Retinal pigment epithelial cell (primary cell): ENCODE measurements at places on chromosomes 4 and X.

- no peak for DNase-seq
Observed at GRCh38 chr4:1871471-1872021, 353 bp downstream of the NSD2 start.

DNA sequence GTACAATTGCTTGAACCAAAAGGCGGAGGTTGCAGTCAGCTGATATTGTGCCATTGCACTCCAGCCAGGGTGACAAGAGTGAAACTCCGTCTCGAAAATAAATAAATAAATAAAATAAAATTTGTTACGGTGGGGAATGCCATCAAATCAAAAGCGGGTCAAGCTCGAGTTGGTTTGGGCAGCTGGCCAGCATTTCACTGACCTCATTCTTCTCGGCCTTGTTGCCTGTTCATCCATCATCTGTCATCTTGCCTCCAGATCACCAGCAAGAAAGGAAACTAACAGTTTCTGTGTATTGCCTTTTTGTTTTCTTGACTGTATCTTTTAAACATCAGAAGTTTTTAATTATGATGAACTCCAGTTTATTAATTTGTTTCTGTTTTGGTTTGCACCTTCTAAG lies 31.5 kb upstream of the KLHL2 start:
- no peak for DNase-seq

- DNase-seq, result peak; percentile 21
Observed at GRCh38 chr4:157978680-157979361, 194.0 kb downstream of the GASK1B start.

DNA sequence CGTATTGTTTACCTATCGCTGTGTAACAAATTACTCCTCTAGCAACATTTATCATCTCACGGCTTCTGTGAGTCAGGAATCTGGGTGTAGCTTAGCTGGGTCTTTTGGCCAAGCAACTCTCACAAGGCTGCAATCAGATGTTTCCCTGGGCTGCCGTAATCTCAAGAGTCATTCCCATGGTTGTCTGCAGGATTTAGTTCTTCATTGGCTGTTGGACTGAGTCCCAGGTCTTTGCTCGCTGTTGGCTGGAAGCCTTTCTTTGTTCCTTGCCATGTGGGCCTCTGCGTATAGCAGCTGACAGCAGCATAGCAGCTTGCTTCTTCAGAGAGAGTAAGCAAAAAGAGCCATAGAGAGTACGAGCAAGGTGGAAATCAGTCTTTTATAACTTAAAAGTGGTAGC lies 16.8 kb downstream of the POLR2B start:
- DNase-seq, result peak; percentile 96

DNA sequence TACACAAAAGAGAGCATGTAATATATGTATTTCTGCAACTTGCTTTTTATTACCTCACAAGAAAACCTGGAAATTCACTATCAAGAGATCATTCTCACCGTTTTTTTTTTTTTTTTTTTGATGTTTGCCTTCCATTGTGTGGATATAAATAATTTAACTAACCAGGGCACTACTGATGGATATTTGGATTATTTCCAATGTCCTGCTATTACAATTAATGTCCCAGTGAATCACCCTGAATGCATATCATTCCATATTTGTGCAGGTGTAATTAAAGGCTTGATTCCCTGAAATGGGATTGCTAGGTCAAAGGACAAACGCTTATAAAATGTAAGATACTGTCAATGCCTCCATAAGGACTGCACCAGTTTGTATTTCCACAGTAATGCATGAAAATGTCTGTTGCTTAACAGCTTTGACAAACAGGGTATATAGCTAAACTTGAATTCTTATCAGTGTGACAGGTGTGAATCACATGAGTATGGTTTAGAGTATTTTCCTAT lies 87.8 kb downstream of the NCAPG start:
- no peak for DNase-seq

DNA sequence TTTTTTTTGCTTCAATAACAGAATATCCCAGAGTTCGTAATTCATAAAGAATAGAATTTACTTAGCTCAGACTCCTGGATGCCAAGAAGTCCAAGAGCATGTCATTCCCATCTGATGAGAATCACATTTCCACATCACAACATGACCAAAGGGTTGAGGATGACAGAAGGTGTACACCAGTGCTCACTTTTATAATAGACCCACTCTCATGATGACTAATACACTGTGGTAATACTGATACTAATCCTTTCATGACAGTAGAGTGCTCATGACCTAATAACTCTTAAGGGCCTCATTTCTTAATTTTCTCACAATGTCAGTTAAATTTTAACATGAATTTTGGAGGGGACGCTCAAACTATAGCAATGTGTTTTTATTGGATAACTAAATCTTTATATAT lies 69.2 kb downstream of the ZNF732 start:
- no peak for DNase-seq
